Right renal pelvis (tissue), 4 donors: ENCODE measurements at places on chromosomes 12 and 14. TPM values are rescaled to one million over a fixed set of nuclear protein-coding genes. Genes with fewer than 3 reads are reported as not detected.

The PIWIL1 gene
- polyA plus RNA-seq, result 0.70 TPM

DNA sequence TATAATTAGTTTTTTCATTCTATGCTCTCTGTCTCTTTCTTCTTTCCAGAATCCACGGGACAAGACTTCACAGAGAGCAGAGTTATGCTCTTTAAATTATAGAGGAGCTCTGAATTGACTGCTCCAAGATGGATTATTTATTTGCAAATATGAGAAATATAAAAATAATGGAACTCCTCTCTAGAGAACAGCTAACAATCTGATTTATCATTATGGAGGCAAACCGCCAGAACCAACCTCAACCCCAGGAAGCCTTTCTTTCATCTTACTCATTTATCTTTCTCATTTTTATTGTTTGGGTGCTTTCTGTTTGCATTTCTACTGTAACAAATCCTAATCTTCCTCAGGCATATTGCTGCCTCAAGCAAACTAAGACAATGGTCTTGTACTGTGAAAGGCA lies 216.5 kb downstream of the C12orf50 start:
- no peak for DNase-seq

GRCh38 chr14:31224808-31225207 lies 17.2 kb upstream of the HECTD1 start:
- DNase-seq, result no peak

DNA sequence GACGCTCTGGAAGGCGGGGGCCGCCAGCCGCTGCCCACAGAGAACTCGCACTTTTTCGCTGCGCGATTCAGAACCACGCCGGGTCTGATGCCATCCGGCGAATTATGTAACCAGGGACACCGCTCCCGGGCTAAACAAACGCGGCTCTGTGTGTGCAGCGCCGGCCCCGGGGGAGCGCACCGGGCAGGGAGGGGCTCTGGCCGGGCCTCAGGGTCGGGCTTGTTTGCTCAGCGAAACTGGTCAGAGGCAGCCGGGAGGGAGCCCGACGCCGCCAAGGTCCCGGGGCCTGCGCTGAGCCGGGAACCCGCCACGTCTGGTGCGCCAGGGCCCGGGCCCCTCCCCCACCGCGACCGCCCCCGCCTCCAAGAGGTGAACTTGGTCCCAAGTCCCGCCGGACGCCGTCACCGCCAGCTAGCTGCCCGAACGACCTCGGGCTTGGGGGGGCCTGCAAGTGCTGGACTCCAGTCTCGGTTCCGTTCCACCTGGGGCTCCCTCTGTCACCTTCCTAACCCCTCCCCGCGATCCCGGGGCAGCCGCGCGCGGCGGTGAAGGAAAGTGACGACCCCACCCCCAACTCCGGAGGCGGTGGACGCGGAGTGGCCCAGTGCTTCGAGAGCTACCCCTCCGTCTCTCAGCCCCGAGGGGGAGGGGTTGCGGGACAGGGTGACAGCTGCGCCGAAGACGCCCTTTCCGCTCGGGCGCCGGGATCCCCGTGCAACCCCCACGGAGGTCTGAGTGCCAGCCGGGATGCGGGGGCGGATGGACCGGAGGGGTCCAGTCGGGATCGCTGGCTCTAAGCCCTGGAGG lies 848 bp downstream of the CTDSP2 start:
- DNase-seq, result no peak

- DNase-seq, result peak; percentile 84
These were observed at the start of gene CFAP73 for GRCh38 chr12:113149361-113150150. Gene CFAP73 (plus strand): TSS chr12:113149724. CDS start chr12:113149858, 134 bp downstream.

GRCh38 chr14:105292826-105293711 lies 7.7 kb downstream of the BRF1 start:
- no peak for DNase-seq

- no peak for DNase-seq
These were observed 14.0 kb downstream of the BEGAIN start for GRCh38 chr14:100573002-100573756.

The CCDC88C gene
- polyA plus RNA-seq, result 32.6 TPM

- DNase-seq, result no peak
These were observed 77.5 kb downstream of the LIN7A start for GRCh38 chr12:80860206-80860605.

DNA sequence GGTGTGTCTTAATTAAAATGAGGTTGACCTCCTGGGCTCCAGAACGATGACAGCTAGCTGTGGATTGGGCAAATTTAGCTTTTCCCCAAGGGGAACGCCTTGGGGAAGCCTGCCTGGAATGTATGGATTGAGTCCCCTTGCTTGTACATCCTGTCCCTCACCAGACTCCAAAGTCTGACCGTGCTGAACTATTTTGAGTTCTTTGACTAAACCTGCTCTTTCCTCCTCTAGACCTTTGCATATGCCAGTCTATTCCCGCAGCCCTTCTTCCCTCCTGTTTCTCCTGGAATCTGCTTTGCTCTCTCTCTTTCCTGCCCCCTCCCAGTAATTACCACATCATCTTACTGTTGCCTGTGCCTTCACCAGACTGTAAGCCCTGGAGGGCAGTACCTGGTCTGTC lies 11.5 kb upstream of the KDM2B start:
- DNase-seq, result no peak

DNA sequence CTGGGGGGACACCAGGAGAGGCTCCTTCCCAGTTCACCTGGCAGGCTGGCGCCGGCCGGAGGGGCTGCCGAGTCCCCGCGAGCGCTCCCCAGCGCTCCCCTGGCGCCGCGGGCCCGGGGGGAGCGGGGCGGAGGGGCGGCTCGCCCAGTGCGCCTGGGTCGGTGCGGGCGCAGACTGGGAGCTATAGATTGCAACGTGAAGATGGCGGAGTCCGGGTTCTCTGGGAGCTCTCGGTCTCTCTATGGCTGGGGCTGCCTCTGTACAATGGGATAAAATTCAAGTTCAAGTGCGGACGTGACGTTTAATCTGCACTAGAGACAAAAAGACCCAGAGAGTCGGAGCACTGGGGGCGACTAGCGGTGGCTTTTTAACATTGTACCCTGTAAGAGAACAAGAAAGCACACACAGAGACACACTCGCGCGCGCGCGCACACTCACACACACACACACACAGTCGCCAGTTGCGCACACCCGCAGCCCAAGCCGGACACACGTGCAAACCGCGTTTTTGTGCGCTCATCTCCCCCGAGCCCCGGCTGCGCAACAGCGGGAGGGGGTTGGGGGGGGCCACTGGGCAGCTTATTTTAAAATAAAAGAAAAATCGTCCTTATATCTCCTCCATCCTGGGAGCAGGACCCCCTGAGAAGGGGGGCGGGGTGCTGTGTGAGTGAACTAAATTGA lies at the start of gene BCL11B:
Gene BCL11B, minus strand, starts transcription at position 247 of the 681 bp plus-strand sequence. CDS start 979 bp downstream, outside the sequence.
- no peak for DNase-seq

The ACOT4 gene
- polyA plus RNA-seq, result 3.5 TPM

- no peak for DNase-seq
These were observed 42.4 kb downstream of the MDM2 start for GRCh38 chr12:68850390-68850789.

The DDX24 gene
- polyA plus RNA-seq, result 169 TPM

DNA sequence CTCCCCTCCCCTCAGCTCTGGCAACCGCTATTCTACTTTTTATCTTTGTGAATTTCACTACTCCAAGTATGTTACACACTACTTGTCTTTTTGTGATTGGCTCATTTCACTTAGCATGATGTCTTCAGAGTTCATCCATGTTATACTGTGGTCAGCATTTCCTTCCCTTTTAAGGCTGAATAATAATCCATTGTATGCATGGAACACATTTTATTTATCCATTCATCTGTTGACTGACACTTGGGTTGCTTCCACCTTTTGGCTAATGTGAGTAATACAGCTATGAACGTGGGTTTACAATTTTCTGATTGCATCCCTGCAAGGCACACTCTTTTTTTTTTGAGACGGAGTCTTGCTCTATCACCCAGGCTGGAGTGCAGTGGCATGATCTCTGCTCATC lies 53.0 kb upstream of the FUT8 start:
- DNase-seq, result no peak

DNA sequence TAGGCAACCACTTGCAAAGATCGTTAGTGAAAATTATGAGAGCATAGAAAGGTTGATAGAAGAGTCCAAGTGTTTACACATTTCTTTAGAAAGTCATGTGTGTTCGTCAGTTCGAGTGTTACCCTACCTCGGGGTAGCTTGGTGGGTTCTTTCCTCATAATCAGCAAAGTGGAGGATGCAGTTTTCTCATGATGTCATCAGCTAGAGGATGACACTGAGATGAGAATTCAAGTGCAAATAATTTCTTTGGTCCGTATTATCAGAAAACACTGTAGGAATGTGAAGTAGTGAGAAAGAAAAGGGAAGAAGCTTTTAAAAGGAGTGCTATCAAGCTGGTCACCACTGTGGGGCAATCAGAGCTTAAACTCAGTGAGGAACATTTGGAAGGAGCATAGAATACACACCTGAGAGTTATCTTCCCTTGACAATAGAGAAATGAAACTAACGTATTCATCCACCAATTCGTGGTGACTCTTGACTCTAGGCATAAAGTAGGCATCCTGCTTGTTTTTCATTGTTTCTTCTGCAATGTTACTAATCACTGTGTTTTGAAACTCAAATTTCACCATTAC lies 1340.9 kb upstream of the TMEM132C start:
- DNase-seq, result no peak

GRCh38 chr14:57686304-57686703 lies 179.6 kb downstream of the SLC35F4 start:
- no peak for DNase-seq

- DNase-seq, result no peak
These were observed 6.4 kb upstream of the SFSWAP start for GRCh38 chr12:131704509-131704908.

The SART3 gene
- polyA plus RNA-seq, result 54.4 TPM

The HRK gene
- polyA plus RNA-seq, result 0.56 TPM

DNA sequence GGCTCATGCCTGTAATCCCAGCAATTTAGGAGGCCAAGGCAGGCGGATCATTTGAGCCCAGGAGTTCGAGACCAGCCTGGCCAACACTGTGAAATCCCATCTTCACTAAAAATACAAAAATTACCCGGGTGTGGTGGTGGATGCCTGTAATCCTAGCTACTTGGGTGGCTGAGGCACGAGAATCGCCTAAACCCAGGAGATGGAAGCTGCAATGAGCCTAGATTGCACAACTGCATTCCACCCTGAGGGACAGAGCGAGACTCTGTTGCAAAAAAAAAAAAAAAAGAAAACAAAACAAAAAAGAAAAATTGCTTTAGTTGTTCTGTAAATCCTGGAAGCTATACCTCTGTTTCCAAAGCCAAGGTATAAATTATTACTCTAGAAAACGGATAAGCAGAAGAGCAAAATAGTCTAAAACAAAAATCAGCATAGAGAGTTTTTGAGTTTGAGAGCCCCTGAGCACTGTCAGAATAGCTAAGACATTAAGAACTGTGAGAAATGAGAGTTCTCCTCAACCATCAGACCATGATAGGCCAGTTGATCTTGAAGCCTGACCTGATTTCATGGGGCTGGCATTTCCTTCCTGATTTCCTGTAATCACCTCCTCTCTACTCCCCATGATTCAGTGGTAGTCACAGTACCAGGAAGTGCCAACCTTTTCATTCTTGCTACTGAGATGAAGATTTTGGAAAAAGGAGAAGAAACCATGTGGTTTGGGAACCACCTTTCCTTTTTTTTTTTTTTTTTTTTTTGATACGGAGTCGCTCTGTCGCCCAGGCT lies 31.7 kb downstream of the ATP2A2 start:
- DNase-seq, result no peak

The GLIPR1L2 gene
- 4.7 TPM for polyA plus RNA-seq

GRCh38 chr12:6653987-6654386 lies 6.8 kb upstream of the ACRBP start:
- DNase-seq, result no peak

- no peak for DNase-seq
These were observed 207.0 kb downstream of the ATP23 start for GRCh38 chr12:58148405-58148804.

The ITGA7 gene
- polyA plus RNA-seq, result 41.0 TPM

DNA sequence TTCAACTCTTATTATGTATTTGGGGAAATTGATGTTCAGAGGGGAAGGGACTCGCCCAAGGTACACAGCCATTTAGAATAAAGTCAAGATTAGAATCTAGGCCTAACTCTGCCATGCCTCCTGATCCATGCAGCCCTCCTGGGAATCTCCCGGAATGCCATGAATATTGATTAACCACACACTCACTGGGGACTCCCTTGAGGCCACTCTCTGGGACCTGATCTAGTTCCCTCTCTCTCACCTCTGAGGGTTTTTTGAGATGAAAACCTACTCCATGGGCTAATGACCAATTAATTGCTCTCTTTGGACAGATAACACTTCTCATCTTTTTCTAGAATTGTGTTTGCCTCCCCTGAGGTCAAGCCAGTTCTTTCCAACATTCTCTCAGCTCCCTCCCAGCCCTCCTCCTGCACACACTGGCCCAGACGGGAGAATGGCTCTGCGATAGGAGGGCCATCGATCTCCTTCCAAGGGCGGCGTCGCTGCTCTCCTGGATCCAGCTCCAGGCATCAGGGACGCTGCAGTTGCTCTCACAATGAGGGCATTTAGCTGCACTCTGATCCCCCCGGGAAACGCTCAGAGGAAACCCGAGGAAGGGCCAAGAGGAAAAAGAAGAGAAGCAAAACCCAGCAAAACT lies 22.6 kb downstream of the WSCD2 start:
- DNase-seq, result no peak

- DNase-seq, result no peak
These were observed 70.5 kb upstream of the DIO3 start for GRCh38 chr14:101490771-101491170.

- DNase-seq, result no peak
These were observed 2.3 kb downstream of the TAS2R46 start for GRCh38 chr12:11059784-11060183.

GRCh38 chr12:11748903-11749302 lies 99.4 kb downstream of the ETV6 start:
- DNase-seq, result no peak

The CACNA2D4 gene
- polyA plus RNA-seq, result 1.9 TPM

GRCh38 chr12:132460571-132460970 lies 29.4 kb upstream of the FBRSL1 start:
- no peak for DNase-seq

The AKAP5 gene
- polyA plus RNA-seq, result 9.1 TPM

DNA sequence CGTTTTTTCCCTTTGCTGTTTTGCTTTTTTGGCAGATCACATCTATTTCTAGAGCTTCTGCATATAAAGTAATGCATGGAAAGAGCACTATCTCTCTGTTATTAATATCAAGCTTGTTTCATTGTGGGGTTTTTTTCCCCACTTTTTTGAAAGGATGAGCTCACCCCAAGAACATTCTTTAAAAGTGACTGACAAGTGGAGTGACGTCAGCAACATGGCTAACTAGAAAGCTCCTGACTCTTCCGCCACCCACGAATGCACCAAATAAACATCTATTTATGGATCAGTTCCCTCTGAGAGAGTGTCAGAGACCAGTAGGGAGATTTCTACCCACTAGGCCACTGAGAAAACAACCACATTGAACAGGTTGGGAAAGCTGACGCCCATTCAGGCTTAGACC lies 445.4 kb downstream of the GALC start:
- no peak for DNase-seq

The MIP gene
- 0.37 TPM for polyA plus RNA-seq

The FBLN5 gene
- polyA plus RNA-seq, result 161 TPM

- no peak for DNase-seq
These were observed 7.7 kb downstream of the SSH1 start for GRCh38 chr12:108849660-108850059.
